ENCODE measurements at places on chromosomes 7 and 10.

DNA sequence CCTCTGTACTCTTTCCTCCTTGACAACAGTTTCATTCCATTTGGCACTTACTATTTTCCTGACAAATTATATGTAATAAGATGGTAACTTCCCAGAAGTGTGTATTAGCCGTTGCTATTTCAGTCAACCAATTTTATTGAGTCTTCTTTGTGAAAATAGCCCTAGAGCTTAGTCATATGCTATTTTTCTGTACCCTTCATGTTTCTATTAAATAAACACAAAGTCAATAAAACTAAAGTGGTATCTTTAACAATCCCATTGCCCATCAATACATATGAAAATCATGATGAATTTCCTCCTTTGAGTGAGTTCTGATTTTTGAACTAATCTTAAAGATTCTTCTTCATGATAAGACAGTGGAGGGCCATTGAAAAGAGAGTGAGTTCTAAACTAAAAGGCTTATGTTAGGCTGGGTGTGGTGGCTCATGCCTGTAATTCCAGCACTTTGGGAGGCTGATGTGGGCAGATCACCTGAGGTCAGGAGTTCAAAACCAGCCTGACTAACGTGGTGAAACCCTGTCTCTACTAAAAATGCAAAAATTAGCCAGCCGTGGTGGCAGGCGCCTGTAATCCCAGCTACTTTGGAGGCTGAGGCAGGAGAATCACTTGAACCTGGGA, 5.9 kb upstream of the MYPN start:
- DNase-seq = no peak

GRCh38 chr10:60490013-60490412, 100.3 kb upstream of the ANK3 start:
- DNase-seq = no peak

GRCh38 chr10:5760515-5760914, 52.7 kb downstream of the GDI2 start:
- no peak for DNase-seq

DNA sequence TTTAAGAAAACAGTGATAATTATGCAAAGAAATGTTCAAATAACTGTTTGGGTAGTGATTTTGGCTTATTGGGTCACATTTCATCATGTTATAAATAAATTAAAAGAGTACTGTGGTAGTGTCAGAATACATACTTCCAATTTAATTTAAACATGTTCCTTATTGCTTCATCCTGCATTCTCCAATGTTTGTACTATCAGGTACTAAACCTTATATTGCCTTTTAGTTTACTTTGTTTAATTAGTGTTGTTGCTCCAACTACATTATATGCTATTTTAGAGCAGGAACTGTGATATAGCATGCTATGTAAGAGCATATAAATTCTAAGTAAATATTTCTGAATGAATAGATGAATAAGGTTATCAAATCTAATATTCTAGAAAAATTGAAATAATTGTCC, 40.9 kb downstream of the VTI1A start:
- no peak for DNase-seq

DNA sequence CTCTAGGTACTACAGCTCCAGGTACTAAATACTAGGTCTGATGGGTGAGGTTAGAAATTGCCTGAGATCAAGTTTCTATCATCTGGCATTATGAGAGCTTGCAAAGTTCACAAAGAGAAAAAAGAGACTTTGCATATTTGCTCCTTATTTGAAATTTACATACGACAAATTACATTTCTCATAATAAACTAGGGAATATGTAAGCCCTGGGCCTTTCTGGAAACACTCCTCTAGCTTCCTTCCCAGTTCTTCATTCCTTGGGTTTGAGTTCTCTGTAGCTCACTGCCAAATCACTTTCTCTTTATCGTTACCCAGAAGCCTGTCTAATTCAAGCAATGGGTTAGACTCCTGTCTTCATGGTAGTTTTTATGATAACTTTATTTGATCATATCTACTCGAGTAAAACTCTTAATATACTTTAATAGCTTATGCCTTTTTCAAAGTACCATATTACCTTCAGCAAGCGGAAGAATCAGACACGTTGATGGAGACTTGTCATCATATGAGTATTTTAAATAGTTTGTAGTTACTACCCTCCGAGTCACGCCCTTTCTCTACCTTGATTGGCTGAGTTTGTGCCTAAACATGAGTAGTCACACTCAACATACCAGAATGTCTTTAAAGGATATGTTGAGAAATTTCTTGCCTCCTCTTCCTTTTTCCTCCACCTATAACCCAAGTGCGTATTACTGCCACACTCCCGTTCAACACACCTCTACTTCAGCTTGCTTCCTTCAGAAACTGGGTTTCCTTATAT, 150.5 kb downstream of the DKK1 start:
- no peak for DNase-seq

- no peak for DNase-seq
Measured at GRCh38 chr7:108613147-108613948, 43.7 kb downstream of the DNAJB9 start.

DNA sequence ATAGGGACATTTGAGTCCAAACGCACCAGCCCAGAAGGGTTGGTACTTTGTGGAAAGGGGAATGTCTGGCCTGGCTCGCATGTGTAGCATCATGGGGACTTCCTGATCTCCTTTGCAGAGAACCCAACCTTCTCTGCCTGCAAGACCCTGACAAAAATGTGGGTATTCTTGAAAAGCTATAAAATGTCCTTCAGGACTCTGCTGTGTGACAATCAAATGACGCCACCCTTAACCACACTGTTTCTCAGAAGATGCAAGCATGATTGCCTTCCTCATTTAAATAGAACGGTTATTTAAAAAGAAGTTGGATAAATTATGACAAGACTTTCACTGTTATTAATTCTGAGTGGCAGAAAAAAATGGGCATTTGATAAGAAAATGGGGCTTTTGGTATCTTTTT, 15.1 kb upstream of the GPR15LG start:
- no peak for DNase-seq

- DNase-seq = no peak
Measured at GRCh38 chr7:132564090-132564489, 12.2 kb downstream of the PLXNA4 start.

DNA sequence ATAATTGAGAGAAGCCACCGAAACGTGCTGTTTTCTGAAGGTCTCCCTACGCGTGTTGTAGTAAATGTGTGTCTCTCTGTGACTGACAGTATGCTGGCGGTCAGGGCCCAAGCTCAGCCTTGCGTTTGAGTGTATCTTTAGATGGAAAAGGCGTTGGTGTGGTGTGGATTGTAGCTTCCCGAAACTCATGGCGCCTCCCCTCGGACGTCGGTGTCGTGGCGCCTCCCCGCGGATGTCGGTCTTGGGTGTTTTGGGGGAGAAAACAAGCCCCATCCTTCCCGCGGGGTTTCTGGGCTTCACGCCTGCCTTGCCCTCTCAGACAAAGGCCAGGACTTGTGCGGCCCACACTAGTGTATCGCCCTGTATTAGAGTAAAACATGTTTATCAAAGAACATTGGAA, 12.8 kb downstream of the SUN1 start:
- no peak for DNase-seq

- DNase-seq = no peak
Measured at GRCh38 chr10:119217991-119218490, 10.7 kb downstream of the GRK5 start.

- no peak for DNase-seq
Measured at GRCh38 chr7:21908746-21909145, 37.0 kb downstream of the CDCA7L start.

DNA sequence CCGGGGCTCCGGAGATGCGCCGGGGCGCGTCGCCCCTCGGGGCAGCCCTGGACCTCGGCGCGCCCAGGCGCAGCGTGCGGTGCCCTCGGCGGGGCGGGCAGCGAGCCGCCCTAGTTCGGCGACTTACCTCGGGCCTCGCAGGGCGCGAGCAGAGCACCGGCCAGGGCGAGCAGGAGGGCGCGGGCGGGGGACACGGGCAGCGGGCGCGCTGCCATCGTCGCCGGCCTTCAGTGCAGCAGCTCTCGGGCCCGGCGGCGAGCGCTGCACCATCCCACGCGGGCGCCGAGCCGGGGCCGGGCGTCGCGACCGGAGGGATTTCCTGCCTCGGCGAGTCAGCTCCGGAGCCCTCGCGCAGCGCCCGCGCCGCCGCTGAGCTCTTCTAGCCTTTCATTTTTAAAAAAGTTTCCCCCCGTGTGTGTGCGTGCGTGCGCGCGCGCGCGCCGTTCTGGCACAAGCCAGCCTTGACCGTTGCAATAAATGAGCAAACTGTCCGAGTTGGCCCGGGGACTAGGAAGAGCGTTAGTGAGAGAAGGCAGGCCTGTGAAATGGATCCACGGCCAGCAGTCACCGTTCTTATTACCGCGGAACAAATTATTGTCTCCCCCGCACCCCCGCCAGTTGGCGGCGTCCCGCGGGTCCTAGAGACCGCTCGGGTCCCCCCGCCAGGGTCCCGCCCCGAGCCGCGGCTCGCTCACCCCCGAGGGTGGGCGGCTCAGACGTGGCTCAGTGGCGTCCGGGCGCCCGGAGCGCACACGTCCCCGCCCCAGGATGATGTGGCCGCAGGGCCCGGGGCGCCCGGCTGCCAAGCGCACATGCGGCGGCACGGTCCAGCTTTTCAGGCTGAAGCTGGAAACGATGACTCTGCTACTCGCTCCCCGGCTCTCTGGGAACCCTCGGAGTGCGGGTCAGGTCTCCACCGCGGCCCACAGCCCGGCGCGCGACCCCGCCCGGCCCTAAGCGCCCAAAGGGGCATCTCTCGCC, at the start of gene ADAM12:
ADAM12 (minus strand) TSS at position 547 of the 981 bp plus-strand sequence; CDS start at position 215, 332 bp downstream.
- no peak for DNase-seq

DNA sequence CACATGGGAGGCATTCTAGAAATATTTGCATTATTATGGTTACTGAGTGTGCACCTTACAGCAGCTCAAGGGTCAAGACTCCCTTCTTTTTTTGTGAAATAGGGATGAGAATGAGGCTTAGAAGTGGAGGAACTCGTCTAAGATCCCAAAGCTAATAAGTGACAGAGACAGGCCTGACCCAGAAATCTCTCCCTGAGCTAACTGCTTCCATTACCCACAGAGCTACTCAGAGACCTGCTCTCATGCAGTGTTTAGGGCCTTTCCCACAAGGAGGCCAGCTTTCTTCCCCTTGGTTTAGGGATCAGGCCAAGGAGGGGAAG, 301.7 kb downstream of the RPS24 start:
- no peak for DNase-seq

- DNase-seq = no peak
Measured at GRCh38 chr7:15674586-15674985, 11.9 kb downstream of the MEOX2 start.

- no peak for DNase-seq
Measured at GRCh38 chr7:77313085-77313484, 103.1 kb downstream of the GSAP start.

DNA sequence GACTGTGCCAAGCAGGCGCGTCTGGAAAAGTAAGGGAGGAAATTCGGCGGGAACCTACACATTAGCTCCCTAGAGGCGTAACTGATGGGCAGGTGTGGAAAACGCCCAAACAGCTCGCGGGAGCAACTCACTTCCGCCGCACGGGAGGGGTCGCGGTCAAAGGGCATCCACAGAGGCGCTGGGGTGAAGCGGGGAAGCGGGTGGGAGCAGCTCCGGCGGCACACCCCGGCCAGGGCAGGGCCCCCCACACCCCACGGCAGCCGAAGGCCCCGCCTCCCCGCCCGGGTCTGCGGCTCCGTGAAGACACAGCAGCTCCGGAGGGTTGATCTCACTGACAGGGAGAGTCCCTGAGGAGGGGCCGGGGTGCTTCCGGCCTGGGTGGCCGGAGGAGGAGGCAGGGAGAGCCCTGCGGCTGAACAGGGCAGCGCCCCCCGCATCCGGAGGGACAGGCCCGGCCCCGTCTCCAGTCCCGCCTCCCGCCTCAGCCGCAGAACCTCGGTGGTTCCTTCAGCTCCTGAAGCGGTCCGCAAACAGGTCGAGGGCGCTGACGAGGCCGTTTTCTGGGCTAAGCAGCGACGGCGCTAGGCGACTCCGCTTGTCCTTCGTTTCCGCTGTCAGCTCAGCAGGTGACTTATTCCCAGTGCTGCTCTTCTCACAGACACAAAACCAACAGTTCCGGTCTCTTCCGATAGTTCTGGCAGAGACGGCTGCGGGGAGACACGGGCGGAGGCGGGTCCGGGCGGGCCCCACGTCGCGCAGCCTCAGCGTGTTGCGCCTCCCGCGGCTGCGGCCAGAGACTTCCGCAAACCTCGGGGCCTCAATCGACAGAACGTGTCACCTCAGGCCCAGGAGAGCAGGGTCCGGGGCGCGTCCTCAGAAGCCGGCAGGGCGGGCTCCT, 276.1 kb downstream of the DNAJB6 start:
- DNase-seq = peak; percentile 77

GRCh38 chr7:837001-837400, 4.7 kb downstream of the SUN1 start:
- DNase-seq = no peak

- DNase-seq = no peak
Measured at GRCh38 chr10:70992436-70992835, 104.1 kb upstream of the PCBD1 start.

- no peak for DNase-seq
Measured at GRCh38 chr10:2410049-2410448, 657.3 kb upstream of the PFKP start.

DNA sequence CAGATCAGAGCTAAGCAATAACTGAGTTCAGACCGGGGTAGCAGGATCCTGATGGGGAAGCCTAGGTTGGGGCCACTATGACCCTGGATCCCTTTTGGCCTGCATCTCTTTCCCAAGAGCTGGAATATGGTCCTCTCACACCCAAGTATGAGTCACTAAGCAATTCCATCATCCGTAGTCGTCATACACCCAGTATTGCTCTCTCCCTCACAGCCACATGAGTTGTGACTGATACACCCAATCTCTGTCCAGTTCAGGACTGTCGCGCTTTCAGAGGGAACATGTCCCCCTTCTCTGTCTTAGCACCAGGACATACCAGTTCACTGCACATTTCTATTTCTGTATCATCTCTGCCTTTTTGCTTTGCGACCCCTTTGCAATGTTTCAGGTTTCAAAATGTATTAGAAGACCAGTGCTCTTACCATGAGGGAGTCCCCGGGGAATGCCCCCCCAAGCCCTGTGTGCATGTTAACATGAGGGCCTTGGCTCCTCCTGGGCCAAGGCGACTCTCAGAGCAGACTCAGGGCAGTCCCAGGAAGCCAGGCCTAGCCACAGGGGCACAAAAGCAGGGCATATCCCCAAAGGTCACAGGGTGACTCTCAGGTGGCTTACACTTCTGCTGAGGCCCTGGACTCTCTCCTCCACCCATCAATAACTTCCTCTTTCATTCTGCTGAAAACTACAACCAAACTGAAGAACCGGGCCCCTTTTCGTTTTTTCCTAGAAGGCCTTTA, 75.3 kb upstream of the SAMD8 start:
- DNase-seq = no peak

GRCh38 chr7:134879815-134880475, 100.5 kb downstream of the CALD1 start:
- no peak for DNase-seq

- no peak for DNase-seq
Measured at GRCh38 chr7:1926908-1927306, 256.8 kb downstream of the ELFN1 start.

- no peak for DNase-seq
Measured at GRCh38 chr7:25953859-25954258, 198.1 kb upstream of the NFE2L3 start.

- DNase-seq = no peak
Measured at GRCh38 chr7:134870781-134871180, 91.3 kb downstream of the CALD1 start.
